ENCODE measurements at places on chromosomes 11 and 22. TPM values are rescaled to one million over a fixed set of nuclear protein-coding genes. Genes with fewer than 3 reads are reported as not detected.

- peaks cover 3% of the 10 kb centered on the region for H3K27me3 ChIP-seq
- no peaks in the 10 kb centered on the region for H3K4me1 ChIP-seq
- DNase-seq: no peak
- no peaks in the 10 kb centered on the region for H3K36me3 ChIP-seq
- no peak overlapping the region for H3K27ac ChIP-seq
Measured at GRCh38 chr11:117649296-117650055, 147.5 kb downstream of the DSCAML1 start.

DNA sequence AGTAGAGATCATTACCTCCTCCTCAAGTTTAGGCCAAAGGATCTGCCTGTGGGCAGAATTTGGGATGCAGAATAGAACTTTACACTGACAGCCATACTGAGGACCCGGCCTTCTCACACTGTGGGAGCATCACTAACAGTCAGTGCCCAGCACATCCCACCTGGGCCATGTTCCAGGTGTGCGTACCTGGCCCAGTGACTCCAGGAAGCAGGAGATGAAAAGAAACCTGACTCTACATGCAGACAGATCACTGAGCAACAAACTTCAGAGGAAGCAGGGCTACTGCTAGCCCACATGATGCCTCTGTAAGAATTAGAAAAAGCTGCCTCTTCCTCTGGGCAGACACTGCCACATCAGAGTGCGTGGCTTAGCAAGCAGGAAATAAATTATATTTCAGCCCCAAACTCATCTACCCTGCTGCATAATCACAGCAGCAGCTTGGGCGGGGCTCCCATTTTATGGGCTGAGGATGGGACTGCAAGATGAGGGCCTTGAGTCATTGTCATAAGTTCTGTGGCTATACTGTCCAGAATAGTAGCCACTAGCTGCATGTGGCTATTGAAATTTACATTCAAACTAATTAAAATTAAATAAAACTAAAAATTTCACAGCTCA lies 6.0 kb upstream of the LMO2 start:
- H3K4me1 ChIP-seq: peaks cover 19% of the 10 kb centered on the region
- H3K27me3 ChIP-seq: peaks cover 80% of the 10 kb centered on the region
- DNase-seq: no peak

GRCh38 chr11:43830928-43831440 lies 49.6 kb upstream of the ALKBH3 start:
- DNase-seq: peak; percentile 46
- H3K36me3 ChIP-seq: peaks cover 3% of the 10 kb centered on the region
- peaks cover 10% of the 10 kb centered on the region for H3K4me1 ChIP-seq
- H3K4me3 ChIP-seq: no peak overlapping the region
- no peak overlapping the region for H3K27ac ChIP-seq

- H3K4me3 ChIP-seq: peak overlapping the region; percentile 82
- no peak for DNase-seq
- H3K4me1 ChIP-seq: peaks cover 65% of the 10 kb centered on the region
- peaks cover 7% of the 10 kb centered on the region for H3K36me3 ChIP-seq
- peak overlapping the region; percentile 89 for H3K27ac ChIP-seq
- peaks cover 39% of the 10 kb centered on the region for H3K27me3 ChIP-seq
Measured at GRCh38 chr22:17775781-17776465, 1.7 kb upstream of the BID start.

DNA sequence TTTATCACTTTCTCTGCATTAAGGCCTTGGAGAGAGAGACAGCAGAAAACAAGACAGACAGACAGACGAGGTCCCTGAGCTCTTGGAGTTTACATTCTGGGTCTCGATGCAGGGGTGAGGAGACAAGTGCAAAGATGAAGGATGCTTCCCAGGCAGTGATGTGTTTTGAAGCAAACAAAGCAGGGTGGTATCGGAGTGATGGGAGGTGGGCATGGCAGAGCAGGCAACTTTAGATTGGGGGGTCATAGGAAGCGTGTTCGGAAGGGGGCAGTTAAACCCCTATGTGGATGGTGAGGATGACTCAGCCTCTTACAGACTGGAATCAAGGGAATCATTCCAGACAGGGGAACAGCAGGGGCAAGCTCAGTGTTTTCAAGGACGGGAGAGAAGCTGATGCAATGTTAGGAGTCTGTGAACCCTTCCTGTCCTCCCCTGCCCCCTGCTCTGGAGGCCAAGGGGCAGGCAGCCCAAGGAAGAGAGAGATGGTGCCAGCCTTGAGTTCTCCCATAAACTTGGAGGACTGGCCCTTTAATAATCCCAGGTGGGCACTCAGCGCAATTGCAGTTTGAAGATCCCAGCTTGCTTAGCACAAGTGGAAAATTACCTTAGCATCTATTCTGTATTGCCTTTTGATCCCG lies 180.2 kb downstream of the CHST1 start:
- H3K4me1 ChIP-seq: no peaks in the 10 kb centered on the region
- H3K4me3 ChIP-seq: no peak overlapping the region
- H3K27ac ChIP-seq: no peak overlapping the region
- DNase-seq: no peak

Gene PLAAT5
- total RNA-seq: 0.26 TPM

GRCh38 chr11:85531191-85531897 lies 95.8 kb downstream of the DLG2 start:
- H3K36me3 ChIP-seq: peaks cover 2% of the 10 kb centered on the region
- no peak overlapping the region for H3K4me3 ChIP-seq
- no peak overlapping the region for H3K27ac ChIP-seq
- no peaks in the 10 kb centered on the region for H3K4me1 ChIP-seq
- DNase-seq: no peak

- H3K4me3 ChIP-seq: no peak overlapping the region
- peaks cover 3% of the 10 kb centered on the region for H3K36me3 ChIP-seq
- no peak overlapping the region for H3K27ac ChIP-seq
- H3K4me1 ChIP-seq: peaks cover 5% of the 10 kb centered on the region
- DNase-seq: no peak
Measured at GRCh38 chr11:2693271-2694261, 6.2 kb downstream of the KCNQ1OT1 start.

DNA sequence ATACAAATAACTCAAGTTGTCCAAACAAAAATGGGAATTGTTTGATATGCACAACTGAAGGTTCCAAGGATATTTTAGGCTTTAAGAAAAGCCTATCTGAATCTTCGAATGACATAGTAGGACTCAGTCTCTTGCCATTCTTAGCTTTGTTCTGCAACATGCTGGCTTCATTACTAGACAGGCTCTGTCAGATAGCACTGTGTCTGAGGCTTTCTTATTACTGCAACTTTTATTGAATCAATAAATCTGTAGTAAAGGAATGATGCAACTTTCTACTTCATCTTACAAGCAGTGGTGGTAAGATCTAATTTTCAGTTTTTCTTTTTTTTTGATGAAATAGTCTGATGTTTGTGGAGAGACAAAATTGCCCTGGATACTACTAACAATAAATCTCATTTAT lies 319.3 kb upstream of the CCDC179 start:
- H3K27ac ChIP-seq: no peak overlapping the region
- peaks cover 3% of the 10 kb centered on the region for H3K4me1 ChIP-seq
- no peak for DNase-seq
- H3K4me3 ChIP-seq: no peak overlapping the region
- H3K27me3 ChIP-seq: no peaks in the 10 kb centered on the region
